ENCODE measurements at places on chromosomes 1 and 21. TPM values are rescaled to one million over a fixed set of nuclear protein-coding genes. Genes with fewer than 3 reads are reported as not detected.

- DNase-seq = no peak
Measured at GRCh38 chr1:246772686-246773085, 48.5 kb downstream of the SCCPDH start.

PLEKHN1 gene
- 0.13 TPM for polyA plus RNA-seq

- no peak for DNase-seq
Measured at GRCh38 chr1:220702733-220703270, 12.6 kb downstream of the C1orf115 start.

GRCh38 chr21:17045214-17045853 lies 467.5 kb upstream of the CXADR start:
- DNase-seq = no peak

KCNJ6 gene
- 0.22 TPM for polyA plus RNA-seq

DNA sequence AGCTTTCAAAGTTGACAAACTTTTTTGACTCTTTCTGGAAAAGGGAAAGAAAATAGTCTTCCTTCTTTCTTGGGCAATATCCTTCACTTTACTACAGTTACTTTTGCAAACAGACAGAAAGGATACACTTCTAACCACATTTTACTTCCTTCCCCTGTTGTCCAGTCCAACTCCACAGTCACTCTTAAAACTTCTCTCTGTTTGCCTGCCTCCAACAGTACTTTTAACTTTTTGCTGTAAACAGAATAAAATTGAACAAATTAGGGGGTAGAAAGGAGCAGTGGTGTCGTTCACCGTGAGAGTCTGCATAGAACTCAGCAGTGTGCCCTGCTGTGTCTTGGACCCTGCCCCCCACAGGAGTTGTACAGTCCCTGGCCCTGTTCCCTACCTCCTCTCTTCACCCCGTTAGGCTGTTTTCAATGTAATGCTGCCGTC lies 160.8 kb upstream of the SGIP1 start:
- DNase-seq = no peak

GRCh38 chr21:29656504-29657239 lies 283.1 kb downstream of the GRIK1 start:
- peak; percentile 43 for DNase-seq
